ENCODE measurements at places on chromosomes 2 and 18. TPM values are rescaled to one million over a fixed set of nuclear protein-coding genes. Genes with fewer than 3 reads are reported as not detected.

CHMP3 gene
- total RNA-seq, result 45.7 TPM

GPR155 gene
- total RNA-seq, result 10.5 TPM

TEX44 gene
- total RNA-seq, result not detected

FAM110C gene
- total RNA-seq, result 12.0 TPM

RIT2 gene
- total RNA-seq, result 0.35 TPM

SH2D6 gene
- 0.99 TPM for total RNA-seq

ANO7 gene
- 1.6 TPM for total RNA-seq

VRK2 gene
- total RNA-seq, result 13.8 TPM
